Stimulated activated CD8-positive, alpha-beta memory T cell treated with anti-CD3 and anti-CD28 coated beads, Interleukin-15, amount 100 ng/mL, for 4 hours (primary cell): ENCODE measurements at places on chromosomes 11 and 22.

DNA sequence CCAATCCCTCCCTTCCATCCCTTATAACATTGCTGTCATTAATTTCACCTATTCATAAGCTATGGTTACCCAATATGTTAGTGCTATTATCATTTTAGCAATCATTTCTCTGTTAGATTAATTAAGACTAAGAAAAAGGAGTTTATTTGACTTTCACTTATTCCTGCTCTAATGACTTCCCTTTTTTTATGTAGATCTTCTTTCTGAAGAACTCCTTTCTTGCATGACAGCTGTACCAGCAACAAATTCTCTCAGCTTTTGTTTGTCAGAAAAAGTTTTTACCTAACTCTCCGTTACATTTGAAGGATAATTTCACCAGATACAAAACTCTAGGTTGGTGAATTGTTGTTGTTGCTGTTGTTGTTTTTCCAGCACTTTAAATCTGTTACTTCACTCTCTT lies 28.6 kb upstream of the OR8B8 start:
- no peak for DNase-seq

DNA sequence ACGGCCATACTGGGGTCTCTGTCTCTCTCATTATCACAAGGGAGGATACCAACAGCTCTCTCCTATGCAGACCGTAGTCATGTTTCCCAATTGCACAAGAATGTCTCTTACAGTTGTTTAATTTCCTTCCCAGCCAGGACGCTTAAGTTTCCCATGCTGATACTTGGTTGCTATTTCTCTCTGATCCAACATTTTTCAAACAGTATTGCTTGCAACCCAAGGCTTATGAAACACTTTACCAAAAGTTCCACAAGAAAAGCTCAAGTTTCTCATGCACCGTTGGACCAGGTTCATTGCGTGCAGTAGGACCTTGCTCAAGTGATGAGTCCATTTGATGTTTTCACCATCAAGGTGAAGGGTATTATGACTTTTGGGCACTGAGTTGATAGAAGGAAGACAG lies 46.6 kb downstream of the GGTLC2 start:
- DNase-seq: no peak

- no peak for DNase-seq
Observed at GRCh38 chr11:2194877-2195755, 23.5 kb upstream of the TH start.

- DNase-seq: no peak
Observed at GRCh38 chr22:47351836-47352579, 589.6 kb downstream of the TBC1D22A start.

DNA sequence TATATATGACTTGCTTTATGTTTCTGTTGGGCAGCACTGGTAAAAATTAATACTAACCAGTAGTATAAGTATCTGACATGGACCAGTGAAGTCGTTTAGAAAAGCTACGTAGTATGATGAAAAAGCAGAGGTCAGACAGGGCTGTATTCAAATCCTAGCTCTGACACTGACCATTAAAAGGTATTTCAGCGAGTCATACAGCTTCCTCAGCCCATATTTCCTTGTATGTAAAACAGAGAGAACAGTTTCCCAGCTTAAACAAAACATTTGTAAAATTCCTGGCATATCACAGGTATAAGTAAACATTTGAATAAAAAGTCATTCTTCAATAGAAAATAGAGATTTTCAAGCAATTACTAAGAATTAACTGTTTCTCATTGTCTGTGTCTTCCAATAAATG lies 4.2 kb downstream of the NOX4 start:
- DNase-seq: no peak

DNA sequence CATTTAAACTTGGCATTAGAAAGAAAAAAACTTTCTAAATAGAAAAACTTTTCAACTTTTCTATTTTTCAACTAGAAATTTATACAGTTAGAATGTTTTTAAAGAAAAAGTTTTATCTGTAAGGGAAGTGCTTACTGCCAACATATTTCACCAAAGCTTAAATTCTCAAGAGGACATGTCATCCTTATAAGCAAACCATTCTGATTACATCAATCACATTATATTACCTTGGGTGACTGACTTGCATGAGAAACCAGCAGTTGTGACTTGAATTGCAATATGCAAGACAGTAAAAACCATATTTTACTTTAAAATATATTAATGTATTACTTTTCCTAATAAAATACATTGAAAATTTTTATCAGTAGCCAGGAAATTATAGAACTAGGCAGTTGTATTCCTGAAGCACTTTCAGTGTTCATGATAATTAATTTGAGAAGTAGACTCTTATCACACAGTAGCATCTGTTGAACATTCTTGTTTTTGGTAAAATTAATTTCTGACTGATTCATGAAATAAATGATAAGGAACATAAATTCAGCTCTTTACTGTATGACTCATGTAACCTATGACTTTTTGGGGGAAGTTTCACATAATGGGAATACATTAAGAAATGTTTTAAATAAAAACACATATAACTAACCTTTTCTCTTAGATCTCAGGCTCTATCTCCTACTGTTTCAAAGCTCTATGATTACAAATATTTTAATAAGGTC lies 345.0 kb upstream of the CCDC179 start:
- DNase-seq: no peak

DNA sequence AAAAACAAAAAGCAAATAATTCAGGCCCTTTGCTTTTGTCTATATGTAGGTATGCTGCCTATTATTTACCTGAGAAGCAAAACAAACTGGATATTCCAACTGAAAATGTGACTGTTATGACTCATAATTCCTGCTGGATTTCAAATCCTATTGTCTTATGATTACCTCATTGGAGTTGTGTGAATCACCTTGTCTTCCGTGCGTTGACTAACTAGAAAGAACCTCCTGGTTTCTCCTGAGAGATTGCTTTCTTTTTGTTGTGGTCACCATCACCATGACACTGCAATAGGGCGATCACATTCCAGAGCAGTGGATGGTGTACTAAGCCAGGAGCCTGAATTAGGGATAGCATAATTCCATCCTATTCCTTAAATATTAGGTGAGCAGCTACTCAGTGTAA lies 23.0 kb upstream of the EXPH5 start:
- DNase-seq: no peak

DNA sequence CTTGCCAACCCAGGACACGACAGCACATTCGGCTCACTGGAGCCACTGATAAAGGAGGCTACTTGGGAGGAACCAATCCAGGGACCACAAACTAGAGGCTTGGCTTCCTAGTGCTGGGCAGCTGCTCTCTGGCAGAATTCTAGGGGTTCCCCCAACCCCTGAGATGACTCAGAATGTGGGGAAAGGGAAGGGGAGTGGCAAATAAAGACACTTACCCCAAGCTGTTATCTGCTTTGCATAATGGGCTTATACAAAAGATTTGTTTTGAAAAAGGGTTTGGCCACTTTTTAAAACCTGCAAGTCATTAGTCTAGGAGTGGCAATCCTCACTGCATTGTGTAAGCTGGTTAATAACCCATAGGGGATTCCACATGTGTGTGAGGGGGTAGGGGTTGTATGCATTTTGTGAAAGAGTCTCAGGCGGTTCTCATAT lies 64.1 kb upstream of the LMO1 start:
- DNase-seq: no peak

GRCh38 chr11:26953770-26954392 lies 40.0 kb upstream of the FIBIN start:
- DNase-seq: no peak

DNA sequence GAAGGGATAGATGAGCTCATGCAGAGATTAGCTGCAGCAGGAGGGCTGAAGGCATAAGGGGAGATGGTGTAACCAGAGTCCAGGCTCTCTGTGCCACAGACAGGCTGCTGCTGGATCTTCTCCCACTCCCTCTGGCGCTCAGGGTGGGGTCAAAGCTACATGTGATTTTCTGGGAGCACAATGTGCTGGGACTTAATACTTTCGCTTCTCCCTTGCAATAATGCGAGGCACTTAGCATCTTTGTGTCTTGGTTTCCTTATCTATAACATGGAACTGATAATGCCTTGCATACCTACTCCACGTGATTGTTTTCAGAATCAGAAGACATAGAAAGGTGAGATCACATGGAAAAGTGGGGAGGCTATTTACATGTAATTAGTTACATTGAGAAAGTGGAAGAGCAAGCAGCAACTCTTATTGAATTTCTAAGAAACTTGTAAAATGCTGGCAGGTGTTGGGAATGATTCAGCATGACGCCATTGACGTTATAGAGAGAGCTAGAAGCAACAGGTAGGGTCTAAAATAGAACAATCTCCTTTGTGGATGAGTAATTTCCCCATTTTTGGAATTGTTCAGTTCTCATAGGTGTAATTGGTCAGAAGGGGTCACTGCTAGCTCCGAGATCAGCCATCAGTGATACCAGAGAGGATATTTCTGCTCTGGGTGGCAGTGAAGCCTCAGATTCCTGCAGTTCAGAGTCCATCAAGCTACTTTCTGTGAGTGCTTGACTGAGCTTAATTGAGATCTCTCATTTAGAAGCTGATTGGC lies 8.2 kb upstream of the OR9I1 start:
- no peak for DNase-seq

DNA sequence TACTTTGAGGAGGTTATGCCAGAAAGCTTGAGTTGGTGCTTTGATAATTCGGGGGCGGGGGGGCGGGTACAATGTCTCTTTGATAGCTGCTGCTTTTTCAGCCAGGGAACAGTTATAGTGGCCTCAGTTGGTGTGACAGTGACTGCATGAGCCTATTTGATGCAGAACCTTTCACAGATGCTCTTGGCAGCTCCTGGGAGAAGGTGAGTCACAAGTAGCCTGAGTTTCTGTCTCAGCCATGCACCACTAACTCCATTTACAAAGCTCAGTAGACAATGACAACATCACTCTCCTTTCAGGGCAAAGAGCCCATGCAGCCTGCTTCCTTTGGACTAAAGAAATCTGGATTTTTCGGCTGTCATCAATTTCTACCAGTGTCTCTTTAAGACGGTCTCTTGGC lies 42.1 kb upstream of the SEZ6L start:
- DNase-seq: no peak

DNA sequence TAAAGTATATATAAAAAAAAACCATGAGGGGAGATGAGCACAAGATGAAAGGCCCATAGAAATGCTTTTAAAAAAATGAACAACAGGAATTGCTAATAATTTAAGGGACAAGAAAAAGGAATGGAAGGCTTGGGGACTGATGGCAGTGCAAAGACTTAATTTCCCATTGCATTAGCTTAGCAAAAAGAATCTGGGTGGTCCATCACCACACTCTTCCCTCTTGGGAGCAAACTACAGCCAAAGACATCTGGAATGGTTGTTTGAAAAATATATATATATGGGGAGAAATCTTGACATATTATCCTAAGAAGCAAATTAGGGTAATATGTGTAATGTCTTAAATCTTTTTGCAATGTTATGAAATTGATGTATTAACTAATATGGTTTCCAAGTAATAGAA lies 727.1 kb downstream of the METTL15 start:
- DNase-seq: no peak

DNA sequence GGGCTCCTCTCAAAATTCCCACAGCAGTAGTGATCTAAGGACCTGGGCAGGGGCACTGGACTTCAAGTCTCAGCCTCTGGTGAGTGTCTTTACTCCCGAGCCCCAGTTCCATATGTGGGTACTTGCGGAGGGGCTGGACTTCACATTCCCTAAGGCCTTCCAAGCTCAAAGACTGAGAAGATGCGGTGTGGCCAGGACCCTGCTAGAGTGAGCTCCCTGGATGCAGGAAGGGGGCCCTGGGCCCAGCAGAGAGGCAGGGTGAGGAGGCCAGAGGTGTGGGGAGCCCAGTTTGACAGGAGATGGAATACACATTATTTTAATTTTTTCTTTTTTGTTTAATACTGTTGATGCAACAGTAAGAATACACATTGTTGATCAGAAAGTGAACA lies 83.7 kb downstream of the IGLL1 start:
- DNase-seq: no peak

- DNase-seq: no peak
Observed at GRCh38 chr11:36564376-36565030, 3.3 kb upstream of the RAG1 start.

DNA sequence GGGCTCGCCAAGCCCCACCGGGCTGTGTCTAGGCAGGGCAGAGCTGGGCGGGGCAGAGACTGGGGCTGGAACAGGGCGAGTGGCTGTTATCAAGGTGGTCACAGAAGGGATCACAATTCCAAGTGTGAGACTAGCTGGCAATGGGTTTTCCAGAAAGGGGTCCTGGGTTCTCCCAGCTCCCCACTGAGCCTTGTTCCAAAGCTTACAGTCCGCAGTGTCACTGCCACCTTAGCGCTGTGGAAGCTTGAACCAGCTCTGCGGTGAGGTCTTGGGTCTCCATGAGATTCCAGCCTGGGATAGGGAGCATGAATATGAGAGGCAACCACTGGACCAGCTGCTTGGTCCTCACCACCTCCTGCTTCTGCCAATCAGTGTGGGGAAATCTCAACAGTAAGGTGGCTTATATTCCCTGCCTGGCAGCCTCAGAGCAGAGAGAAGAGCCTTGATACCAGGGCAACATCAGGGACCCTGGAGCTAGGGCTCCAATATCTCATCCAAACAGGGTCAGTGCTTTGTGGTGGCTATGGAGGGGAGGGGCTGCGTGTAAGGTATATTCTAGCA lies 831 bp downstream of the CD44 start:
- DNase-seq: no peak

- DNase-seq: no peak
Observed at GRCh38 chr22:37419969-37420685, 7.2 kb downstream of the ELFN2 start.

- no peak for DNase-seq
Observed at GRCh38 chr11:63805844-63806415, 7.3 kb upstream of the SPINDOC start.

- DNase-seq: no peak
Observed at GRCh38 chr22:32564170-32565001, 89.8 kb downstream of the FBXO7 start.

DNA sequence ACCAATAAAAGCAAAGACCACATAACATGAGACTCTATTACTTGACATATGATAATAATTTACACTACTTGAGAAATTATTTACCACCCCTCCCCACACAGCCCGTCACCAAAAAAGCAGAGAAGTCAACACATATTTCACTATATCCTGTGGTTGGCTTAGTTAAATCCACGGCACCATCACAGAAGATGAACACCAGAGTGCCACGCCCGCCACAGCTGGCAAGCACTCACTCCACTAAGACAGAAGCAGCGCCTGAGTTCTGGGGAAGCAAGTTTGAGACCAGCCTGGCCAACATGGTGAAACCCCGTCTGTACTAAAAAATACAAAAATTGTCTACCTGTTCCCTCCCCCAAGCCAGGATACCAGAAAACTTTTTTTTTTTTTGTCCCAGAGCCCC lies 53.1 kb downstream of the PACSIN2 start:
- DNase-seq: no peak

GRCh38 chr11:95145430-95146060 lies 55.9 kb downstream of the ENDOD1 start:
- no peak for DNase-seq

- no peak for DNase-seq
Observed at GRCh38 chr22:45353786-45354185, 44.1 kb downstream of the FAM118A start.

GRCh38 chr11:70424765-70425344 lies 26.5 kb downstream of the CTTN start:
- DNase-seq: no peak

GRCh38 chr22:23712256-23712655 lies 21.4 kb downstream of the RGL4 start:
- DNase-seq: no peak

- DNase-seq: no peak
Observed at GRCh38 chr11:15912825-15913224, 443.5 kb downstream of the SOX6 start.
